NCI-H510A treated with DMSO at 0.1 percent for 48 hours (cell line): ENCODE measurements at places on chromosomes 16 and 17.

GRCh38 chr16:30786115-30786935, 680 bp downstream of the ZNF629 start:
- no peak for DNase-seq

GRCh38 chr17:13297183-13297582, 279.4 kb upstream of the ELAC2 start:
- no peak for DNase-seq

DNA sequence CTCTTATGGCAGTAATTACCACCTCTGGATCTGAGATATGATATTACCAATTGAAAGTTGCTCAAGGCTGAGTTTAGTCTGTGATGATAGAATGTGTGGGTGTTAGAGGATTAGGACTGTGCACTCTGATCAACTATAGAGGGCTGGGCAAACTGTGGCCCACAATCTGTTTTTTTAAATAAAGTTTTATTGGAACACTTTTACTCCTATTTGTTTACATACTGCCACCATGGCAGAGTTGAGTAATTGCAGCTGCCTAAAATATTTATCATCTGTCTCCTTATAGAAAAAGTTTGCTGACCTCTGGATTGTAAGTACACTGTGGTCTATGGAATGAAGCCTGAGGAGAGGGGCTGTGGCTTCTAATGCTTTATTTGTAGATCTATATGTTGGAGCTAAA, 71.5 kb upstream of the N4BP1 start:
- DNase-seq: no peak

DNA sequence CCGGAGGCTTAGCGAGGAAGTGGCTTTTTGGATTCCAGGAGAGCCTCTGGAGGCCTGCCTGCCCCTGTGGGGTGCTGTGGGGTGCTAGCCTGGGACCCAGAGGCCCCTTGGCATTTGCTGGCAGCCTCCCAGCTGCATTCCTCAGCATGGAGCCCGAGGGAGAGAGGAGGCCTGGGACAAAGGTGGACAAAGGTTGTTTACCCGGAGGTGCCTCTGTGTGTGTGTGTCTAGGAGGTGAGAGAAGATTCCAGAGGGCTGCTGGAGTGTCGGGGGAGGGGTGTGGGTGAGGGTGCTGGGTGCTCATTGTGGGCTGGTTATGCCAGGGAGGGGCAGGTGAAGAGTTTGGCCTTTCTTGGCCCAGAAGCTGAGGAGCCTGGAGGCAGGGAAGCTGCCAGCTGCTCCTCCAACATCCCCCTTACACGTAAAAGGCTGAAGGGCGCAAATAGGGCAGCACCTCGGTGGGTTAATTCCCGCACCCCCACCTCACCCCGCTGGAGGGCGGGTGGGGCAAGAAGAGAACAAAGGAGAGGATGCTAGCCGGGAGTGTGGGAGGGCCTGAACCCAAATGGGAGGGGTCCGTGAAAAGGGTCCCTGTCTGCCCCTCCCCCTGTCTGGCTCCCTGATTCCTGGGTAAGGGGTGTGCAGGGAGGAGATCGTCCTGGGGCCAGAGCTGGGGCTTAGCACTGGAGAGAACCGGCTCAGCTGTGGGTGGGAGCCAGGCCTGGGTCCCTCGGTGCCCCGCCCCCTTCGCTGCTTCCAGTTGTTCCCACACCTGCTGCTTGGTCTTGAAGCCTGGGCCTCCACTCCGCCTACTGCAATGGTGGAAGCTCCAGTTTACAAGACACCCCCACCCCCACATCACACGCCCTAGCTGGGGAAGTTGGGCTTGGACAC, 9.9 kb downstream of the HEXIM2 start:
- DNase-seq: peak; percentile 69

DNA sequence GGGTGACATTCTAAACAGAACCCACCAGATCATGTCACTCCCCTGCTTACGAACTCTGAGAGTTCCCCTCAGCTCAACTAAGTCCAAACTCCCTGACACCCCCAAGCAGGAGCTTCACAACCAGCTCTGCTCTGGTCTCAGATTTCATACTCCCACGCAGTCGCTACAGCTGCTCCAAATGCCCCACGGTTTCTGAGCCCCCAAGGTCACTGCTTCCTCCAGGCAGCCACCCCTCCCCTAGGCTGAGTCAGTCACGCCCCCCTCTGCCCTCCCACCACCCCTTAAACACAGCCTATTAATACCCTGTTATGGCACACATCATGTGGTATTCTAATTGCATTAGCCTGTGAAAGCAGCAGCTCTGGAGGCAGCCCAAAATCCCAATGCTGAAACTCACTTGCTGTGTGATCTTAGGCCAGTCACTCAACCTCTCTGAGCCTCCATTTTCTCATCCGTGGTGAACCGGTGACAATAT, 51.5 kb downstream of the GSG1L start:
- no peak for DNase-seq

- no peak for DNase-seq
Measured at GRCh38 chr17:44119798-44120197, 3.6 kb downstream of the HDAC5 start.

DNA sequence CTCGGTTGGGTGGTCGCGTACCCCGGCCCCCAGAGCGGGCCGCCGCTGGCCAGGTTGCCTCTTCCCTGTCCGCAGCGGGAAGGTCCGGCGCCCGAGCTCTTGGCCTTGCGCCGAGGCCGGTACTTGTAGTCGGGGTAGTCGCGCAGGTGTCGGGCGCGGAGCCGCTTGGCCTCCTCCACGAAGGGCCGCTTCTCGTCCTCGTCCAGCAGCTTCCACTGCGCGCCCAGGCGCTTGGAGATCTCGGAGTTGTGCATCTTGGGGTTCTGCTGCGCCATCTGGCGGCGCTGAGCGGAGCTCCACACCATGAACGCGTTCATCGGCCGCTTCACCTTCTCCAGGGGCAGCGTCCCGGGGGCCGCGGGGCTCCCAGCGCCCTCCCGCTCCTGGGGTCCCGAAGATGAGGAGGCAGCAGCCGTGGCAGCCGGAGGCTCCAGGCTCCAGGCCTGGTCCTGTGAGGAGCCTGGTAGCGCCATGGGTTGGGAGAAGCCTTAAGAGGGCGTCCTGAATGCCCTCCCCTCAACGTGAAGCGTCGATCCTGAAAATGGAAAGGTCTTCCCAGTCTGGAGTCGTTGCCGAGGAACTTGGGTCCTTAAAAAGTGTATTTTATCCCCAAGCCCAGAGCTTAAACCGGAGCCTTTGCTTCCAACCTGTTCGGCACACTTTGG, 558 bp downstream of the SOX15 start:
- no peak for DNase-seq

GRCh38 chr17:43070872-43071271, 45.8 kb downstream of the RND2 start:
- DNase-seq: no peak

- peak; percentile 67 for DNase-seq
Measured at GRCh38 chr17:16991349-16992009, 19.6 kb upstream of the TNFRSF13B start.
